Smooth muscle cell of the brain vasculature (primary cell): ENCODE measurements at places on chromosomes 11 and 22.

- DNase-seq, result no peak
Observed at GRCh38 chr11:36388951-36389350, 92.9 kb downstream of the PRR5L start.

DNA sequence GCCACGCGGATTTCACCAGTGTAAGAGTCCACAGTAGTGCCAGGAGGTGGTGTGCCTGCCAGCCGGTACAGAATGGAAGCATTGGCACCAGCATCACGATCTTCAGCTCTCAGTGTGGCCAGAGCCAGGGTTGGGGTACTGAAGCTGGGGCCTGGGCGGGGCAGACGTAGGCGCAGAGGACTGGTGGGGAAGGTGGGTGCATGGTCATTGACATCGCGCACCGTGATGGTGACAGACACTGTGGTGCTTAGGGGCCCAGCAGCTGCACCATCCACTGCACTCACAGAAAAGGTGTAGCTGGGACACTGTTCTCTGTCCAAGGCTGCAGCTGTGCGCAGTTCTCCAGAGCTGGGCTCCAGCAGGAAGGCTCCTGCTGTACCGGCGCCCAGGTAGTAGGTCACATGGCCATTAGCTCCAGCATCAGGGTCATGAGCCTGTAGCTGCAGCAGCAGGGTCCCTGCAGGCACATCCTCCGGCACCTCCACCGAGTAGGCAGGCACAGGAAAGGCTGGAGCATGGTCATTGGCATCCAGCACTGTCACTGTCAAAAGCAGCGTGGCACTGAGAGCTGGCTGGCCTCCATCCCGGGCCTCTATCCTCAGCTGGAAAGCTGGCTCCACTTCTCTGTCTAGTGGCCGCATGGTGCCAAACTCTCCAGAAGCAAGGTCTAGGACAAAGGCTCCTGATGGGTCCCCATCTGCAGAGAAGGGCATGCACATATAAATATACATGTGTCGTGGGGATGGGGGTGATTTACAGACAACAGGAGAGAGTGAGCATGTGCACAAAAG is 7.9 kb upstream of the TPP1 start:
- no peak for DNase-seq

- no peak for DNase-seq
Observed at GRCh38 chr11:2699185-2699530, 636 bp downstream of the KCNQ1OT1 start.

- DNase-seq, result no peak
Observed at GRCh38 chr11:106961048-106961447, 57.2 kb downstream of the GUCY1A2 start.

GRCh38 chr11:59552844-59553243 is 41.5 kb downstream of the OR4D9 start:
- DNase-seq, result no peak

GRCh38 chr11:64563966-64564365 is 27.1 kb upstream of the SLC22A12 start:
- no peak for DNase-seq

DNA sequence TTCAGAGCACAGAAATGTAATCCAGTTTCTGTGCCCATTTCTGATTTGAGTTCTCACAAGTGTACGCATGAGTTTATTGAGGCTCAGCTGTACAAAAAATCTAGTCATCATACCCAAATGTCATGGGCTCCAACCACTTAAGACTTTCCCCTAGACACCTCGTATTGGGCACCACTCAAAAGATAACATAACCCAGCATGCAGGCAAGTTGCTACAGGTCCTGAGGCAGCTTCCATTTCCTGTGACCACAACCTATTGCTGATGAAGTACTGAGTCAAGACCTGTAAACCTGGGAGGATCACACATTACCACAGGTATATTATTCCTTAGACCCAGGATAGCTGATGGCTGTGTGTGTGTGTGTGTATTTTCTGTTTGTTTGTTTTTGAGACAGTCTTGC is 95.2 kb downstream of the MRTFA start:
- no peak for DNase-seq

- no peak for DNase-seq
Observed at GRCh38 chr22:30183861-30184278, 62.7 kb downstream of the LIF start.

DNA sequence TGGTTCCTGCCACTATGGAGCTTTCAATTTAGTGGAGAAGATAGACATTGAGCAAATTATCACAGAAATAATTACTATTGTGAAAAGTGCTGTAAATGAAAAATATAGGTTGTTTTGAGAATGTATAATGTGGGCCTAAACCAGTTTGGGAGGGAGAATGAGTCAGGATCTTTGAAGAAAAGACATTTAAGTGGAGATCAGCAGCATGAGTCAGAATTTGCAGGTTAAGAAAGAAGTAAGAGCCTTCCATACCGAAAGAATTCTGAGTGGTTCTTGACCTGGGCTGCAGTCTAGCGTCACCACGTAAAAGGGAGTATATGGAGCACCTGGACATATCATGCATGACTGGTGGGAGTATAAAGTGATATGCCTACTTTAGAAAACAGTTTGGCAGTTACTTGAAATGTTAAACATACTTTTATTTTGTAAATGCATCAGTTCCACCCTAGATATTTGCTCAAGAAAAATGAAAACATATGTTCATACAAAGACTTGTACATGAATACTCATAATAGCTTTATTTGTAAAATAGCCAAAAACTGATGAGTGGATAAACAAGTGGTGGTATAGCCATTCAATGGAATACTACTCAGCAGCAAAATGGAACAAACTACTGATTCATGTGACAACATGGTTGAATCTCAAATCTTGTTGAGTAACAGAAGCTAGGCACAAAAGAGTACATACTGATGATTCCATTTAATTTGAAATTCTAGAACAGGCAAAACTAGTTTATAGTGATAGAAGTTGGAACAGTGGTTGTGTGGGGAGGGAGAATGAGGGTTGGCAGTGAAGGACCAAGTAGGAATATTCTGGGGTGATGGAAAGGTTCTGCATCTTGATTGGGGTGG is 99.2 kb downstream of the STIM1 start:
- DNase-seq, result no peak

DNA sequence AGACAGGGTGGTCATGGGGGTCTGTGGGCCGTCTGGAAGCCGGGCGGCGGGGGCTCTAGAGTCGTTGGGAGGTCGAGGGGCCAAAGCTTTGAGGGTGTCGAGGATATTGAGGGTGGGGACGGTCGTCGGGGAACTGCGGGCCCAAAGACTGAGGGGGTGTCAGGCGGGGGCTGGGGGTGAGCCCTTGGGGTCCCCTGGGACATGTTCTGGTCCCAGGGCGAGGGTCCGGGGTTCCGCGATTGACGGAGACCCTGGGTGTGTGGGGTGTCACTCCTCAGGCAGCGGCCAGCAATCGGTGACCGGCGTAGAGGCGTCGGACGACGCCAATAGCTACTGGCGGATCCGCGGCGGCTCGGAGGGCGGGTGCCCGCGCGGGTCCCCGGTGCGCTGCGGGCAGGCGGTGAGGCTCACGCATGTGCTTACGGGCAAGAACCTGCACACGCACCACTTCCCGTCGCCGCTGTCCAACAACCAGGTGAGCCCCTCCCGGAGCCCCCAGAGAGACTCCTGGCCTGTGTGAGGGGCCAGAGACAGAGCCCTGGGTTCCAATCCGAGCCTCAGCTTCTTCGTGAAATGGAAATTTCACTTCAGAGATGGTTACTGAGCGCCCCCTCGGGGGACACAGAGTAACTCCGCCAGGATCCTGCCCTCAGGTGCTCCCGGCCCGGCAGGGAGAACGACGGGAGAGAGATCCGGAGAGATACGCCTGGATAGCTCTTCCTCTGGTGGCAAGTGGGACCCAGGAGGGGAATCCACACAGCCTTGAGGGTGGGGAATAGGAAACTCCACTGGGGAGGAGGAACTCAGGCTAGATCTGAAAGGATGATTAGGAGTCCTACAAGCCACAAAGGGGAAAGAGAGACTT is 714 bp downstream of the SDF2L1 start:
- no peak for DNase-seq

- no peak for DNase-seq
Observed at GRCh38 chr11:100445231-100445735, 241.8 kb upstream of the ARHGAP42 start.

DNA sequence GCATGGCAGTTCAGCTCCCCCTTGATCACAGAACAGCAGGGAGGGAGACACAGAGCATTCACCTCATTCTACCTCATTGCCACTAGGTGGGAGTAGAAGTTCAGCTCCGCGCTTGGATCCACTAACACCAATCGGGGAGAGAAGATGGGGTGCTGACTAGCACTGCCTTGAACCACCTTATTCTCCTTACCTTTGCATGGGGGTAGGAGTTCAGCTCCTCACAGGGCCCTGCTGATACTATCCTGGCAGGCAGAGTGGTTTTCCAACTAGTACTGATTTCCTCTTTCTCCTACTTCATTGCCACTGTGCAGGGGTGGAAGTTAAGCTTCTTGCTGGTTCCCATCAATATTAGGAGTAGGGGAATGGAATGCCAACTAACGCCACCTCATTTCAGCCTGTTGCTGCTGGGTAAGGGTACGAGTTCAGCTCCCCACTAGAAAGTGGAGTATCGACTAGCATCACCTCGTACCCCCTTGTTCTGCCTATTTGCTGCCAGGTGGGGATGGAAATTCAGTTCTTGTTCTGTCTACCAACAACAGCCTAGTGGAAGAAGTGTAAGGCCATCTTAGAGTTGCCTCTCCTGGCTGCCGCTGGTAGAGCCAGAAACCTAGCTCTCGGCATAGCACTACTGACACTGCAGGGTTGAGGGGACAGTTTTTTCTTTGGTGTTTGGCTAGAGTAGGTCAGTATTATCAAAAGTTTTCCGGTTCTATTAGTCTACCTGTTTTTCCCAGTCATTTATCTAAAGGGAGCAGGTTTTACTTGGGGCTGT is 550.9 kb upstream of the CCDC90B start:
- DNase-seq, result no peak

DNA sequence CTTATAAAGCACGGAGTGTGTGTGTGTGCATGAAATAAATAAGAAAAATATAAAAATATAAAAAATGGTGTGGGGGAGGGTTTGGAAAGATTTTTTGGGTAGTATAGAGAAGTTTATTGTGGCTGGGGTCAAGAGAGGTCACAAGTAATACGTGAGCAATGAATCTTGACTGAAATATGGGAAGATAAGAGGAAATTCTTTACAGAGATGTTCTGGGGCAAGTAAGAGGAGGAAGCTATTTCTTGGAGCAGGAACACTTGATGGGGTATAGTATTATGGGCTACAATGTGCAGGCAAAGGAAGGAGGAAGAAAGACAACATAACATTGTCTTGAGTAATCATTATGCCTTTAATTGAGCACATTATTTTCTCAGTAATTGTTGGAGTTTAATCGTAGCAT is 2.1 kb downstream of the HBD start:
- DNase-seq, result no peak

- no peak for DNase-seq
Observed at GRCh38 chr11:35017528-35018342, 101.3 kb downstream of the PDHX start.

- DNase-seq, result no peak
Observed at GRCh38 chr11:75249704-75250103, 9.1 kb downstream of the TPBGL start.

- DNase-seq, result no peak
Observed at GRCh38 chr11:121157756-121158155, 56.7 kb downstream of the TECTA start.

DNA sequence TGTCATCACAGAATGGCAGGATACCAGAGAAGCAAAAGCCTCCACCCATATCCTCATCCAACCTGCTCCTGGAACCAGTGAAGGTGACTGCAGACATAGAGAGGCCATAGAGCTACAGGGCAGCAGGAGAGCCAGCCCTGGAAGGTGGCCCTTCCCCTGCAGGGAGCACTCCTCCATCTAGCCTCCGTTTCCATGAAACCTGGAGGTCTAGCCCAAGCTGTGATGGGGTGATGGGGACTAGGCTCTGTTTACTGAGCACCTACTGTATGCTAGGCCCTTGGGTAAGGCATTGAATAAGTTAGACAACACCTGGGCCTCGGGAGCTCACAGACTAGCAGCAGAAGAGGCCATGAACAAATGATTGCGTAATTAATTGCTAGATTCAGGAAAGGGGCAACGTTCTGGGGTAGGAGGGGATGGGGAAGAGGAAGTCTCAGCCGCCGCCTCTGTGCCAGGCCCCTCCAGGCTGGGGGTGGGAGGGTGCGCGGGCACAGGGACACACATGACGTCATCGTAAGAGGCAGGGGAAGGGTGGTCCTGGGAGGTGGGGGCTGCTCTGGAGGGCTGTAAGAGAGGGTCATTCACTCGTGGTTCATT is 784 bp upstream of the SYNGR1 start:
- no peak for DNase-seq

- DNase-seq, result no peak
Observed at GRCh38 chr22:49667236-49667635, 160.4 kb downstream of the BRD1 start.

- DNase-seq, result no peak
Observed at GRCh38 chr11:92765965-92766371, 203.5 kb upstream of the MTNR1B start.

GRCh38 chr22:22166941-22167713 is 77.5 kb upstream of the VPREB1 start:
- no peak for DNase-seq

GRCh38 chr22:28222976-28223745 is 304.1 kb upstream of the PITPNB start:
- peak; percentile 45 for DNase-seq

GRCh38 chr11:57313071-57313787 is 11.5 kb downstream of the TNKS1BP1 start:
- DNase-seq, result no peak

- DNase-seq, result peak; percentile 21
Observed at GRCh38 chr11:6757373-6757967, 14.3 kb downstream of the OR2AG2 start.

DNA sequence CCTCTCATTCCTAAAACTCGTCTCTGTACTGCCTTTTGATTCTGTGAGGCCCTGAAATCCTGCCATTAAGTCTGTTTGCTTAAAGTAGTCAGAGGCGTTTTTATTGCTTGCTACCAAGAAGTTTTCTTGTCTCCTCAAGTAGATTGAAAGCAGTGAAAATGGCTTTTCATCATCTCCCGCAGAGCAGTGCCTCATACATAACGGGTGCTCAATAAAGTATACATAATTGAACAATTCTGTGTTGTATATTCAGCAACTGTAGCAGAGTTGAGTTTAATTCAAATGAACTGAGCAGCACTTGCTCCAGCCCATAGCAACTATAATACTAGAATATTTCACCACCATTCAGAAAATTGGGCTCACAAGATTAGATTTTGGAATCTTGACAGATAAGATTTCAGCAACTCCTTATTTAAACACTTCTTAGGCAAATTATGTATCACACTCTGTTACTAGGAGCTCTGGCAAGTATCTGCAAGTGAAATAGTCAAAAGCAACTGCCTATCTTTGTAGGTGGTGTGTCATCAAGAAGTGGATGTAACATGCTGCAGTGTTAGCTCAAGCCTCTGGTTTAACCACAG is 20.0 kb downstream of the FIBIN start:
- no peak for DNase-seq
